ENCODE measurements at places on chromosomes 7 and 10.

- peak; percentile 22 for DNase-seq
Observed at GRCh38 chr7:31134246-31135188, 82.4 kb downstream of the ADCYAP1R1 start.

- DNase-seq = no peak
Observed at GRCh38 chr7:102214477-102215072, 72.1 kb upstream of the SH2B2 start.

DNA sequence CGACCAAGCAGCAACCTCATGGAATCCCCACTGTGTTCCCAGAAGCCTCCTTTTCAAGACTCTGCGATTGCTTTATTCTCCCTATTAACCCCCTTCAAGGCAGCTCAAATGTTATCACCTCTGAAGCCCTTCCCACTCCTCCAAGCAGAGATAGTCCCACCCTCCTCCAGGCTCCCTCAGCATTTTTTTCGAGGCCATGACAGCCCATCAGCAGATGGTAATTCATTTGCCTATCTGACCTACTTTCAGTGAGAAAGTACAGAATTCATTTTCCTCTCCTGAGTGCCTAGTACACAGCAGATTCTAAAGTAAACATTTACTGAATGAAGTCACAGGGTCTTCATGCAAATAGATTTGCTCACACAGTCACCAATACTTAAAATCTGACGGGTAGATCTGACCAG, 47.8 kb downstream of the HERPUD2 start:
- DNase-seq = peak; percentile 24

DNA sequence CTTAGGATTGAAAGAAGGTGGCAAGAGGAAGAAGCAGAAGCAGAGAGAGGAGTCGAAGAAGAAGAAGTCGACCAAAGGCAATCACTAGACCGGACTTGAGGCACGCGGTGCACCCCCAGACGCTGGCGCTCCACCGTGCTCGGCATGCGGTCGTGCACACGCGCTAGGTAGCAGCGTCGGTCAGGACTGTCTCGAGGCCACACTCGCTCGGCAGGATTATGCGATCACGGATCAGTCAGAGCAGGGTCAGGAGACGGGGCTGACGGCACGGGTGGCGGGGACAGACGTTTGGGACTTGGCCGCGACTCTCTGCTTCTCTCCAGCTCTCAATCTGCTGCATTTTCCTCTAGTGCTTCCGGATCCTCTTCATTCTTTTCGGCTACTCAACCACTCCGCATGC, 79.2 kb downstream of the DNAJB6 start:
- no peak for DNase-seq

DNA sequence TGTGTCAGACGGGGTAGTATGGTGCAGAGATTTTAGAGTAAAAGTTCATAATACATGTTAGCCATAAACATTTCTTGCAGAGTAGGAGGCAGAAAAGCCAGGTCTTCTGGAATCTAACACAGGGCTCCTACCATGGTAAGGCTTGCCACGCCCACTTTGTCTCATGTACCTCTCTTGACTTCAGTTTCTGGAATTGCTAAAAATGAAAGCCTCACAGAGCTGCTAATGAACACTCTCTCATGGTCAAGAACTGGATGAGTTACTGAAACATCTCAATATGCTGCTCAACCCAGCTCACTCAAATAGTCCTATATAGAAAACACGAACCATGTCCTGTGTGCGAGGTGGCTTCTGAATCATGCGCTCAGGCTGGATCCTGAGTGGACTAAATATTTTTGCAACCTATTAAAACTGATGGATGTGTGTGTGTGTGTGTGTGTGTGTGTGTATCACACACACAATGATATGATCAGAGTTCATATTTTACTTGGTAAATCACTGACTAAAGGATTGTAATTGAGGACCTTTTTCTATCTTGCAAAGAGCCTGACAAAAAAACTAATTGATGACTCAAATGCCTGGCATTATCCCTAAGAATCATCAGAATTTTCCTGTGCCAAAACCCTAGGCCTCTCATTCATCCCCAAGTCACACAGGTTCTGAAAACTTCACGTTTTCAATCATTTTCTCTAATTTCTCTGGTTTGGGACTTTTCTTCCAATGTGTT, 1306.6 kb downstream of the XPNPEP1 start:
- DNase-seq = no peak

GRCh38 chr7:2031451-2031845, 201.3 kb downstream of the MAD1L1 start:
- DNase-seq = no peak

DNA sequence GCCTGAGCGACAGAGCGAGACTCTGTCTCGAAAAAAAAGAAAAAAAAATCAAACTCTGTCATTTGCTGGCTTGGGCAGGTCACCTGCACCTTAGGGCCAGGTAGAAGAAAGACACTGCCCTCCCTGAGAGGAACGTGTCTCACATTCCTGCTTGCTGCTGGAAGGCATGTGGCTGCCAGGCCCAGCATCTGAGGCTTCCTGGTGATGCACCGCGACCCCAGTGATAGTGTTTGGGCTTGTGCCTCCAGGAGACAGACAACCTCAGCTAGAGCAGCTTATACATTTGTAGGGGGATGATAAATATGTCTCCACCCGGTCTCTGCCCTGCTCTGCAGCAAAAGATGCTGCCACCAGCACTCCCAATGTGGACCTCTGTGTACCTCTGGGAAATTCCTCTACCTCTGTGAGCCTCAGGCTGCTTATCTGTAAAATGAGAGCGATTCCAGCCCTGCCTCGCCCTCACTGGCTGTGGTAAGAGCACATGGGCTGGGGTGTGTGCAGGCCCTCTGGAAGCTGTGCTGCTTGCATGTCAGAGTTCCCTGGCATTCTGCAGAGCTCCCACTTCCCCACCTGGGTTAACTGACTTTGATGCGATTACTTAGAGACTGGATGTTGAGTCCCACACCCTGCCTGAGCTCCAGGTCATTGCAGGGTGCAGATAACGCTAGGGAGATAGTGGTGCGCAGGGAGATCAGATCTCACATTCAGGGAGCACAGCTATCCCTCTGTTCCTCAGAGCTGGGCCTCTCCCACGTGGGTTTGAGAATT, 19.9 kb downstream of the SLC29A3 start:
- DNase-seq = no peak

- no peak for DNase-seq
Observed at GRCh38 chr7:12583176-12583575, 12.7 kb downstream of the SCIN start.

GRCh38 chr7:130949550-130949949, 215.5 kb upstream of the KLF14 start:
- DNase-seq = no peak

GRCh38 chr10:92880233-92880861, 32.0 kb downstream of the EXOC6 start:
- DNase-seq = no peak

- no peak for DNase-seq
Observed at GRCh38 chr7:142645777-142646176, 103.5 kb upstream of the PRSS1 start.

GRCh38 chr10:73576178-73576889, 14.8 kb downstream of the USP54 start:
- no peak for DNase-seq

DNA sequence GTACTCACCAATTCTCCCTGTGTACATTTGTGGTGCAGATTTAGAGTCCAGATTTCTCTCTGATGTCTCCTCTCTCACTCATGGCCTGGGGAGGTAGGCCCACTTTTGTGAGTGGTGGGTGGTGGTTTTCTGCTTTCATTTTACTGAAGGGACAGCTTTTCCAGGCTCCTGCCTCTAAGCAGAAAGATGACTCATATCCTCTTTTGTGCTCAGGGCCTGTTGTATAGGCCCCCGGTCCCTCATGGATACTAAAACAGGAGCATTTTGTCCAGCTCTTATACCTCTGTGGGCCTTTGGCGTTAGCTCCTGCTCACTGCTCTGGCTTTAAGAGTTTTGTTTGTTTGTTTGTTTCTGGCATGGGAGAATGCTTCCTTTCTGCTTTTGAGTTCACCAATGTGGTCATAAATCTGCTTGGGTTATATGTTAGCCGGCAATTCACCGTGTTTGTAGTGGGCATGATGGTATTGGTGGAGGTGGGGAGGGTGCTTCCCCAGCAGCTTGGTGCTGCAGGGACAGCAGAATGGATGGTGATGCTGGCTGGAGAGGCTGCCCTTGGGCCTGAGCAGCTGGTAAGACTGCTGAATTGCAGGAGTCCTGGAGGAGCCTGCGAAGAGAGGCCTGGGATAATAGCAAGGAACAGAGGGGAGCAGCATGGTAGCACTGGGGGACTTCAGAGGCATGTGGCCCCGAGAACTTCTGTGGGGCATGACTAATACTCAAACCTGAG, 468.7 kb downstream of the RPS24 start:
- DNase-seq = no peak

DNA sequence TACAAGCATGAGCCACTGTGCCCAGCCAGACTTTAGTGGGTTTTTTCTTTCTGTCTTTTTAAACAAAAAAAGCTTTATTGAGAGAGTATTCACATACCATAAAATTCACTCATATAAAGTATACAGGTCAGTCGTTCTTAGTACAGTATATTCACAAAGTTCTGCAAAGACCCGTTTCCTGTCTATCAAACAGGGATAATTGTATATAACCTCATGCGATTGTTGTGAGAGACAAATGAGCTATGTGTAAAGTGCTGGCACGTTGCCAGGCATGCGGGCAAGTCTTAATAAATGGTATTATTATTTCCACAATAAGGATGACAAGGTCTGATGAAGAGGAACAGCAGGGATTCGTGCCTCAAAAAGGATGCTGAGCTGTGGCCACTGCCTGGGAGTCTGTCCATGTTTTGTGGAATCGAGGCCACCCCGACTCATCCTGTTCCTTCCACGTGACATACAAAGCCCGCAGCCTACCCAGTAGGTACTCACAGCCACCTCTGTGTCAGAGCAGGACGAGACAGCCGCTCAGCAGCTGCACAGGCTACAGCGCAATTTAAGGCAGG, 51.6 kb downstream of the SMKR1 start:
- DNase-seq = no peak

DNA sequence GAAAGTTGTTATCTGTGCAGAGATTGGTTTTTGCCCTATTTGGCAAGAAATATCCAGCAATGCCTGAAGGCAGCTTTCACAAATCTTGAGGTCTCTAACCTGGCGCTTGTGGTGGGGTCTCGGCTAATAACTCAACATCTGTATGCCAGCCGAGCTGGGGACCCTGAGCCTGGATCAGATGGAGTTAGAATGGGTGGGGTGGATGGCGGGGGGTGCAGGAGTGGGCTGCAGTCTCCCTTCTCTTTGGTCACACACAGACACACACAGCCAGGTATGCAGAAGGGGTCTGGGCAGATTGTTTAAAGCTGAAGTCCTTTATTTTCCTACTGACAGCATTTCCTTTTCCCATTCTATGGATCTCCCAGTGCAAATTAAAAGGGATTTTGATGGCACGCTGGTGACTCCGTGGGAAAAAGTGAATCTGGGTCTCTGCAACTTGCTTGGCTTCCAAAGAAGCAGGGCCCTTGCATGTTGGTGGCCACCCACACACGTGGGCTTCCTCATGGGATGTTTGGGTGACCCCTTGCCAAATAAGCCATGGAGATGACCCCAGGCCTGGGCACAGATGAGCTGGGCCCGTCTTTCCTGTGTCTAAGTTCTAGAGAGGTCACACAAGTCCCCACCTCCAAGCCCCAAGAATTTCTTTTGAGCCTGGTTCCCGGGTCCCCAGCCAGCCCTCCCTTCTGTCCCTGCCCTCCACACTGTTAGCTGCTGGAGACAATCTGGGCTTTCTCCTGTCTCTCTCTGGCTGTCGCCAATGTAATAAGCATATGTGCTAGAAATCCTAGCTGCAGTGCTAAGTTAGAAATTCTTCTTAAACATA, 39.9 kb upstream of the EMX2 start:
- no peak for DNase-seq

DNA sequence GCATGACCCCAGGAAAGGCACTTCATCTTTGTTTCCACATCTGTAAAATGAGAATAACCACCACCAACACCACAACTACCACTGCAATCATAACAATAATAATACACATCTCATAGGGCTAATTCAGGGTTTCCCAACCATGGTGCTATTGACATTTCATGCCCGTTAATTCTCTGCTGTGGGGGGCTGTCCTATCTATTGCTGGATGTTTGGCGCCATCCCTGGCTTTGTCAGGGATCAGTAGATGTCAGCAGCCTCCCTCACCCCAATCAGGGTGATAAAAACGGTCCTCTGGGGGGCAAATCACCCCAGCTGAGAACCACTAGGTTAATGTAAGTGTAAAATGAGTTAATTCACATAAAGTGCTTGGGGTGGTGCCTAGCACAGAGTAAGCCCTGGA, 145.8 kb downstream of the EMX2 start:
- DNase-seq = no peak
